ENCODE measurements at places on chromosomes 5 and 9.

DNA sequence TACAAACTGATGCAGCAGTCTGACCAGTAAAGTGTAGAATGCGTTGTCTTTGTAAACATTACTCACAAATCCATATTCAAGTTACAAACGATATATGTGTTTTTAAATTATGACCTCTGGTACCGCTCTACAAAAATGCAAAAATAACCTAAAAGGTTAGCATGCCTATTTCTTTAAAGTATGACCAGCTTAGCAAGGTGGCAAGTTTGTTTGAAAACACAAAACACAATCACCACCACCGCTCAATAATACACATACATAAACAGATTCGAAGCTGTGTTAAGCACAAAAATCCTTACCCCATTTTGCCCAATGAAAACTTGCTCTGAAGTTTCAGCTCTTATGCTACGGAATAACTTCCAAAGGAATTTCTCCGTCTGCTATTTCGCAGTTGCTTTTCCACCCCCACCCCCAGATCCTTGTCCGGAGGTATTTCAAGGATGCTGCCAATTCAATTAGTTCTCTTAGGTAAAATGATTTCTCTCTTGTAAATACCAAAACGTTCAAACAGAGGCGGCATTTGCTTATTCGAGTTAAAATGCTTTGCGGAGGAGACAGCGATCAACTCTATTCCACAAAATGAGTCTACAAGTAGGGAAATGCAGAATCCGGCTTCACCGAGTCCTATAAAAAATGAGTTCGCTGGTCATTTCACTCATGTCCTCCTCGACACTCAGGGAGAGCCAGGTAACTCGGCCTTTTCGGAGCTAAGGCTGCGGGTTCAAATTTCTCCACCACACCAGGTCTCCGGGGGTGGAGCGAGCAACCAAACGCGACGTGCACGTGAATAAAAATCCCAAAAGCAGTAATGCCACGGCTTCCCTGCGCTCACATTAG, 1.2 kb downstream of the HOMER1 start:
- DNase-seq, result no peak

- DNase-seq, result no peak
Observed at GRCh38 chr9:81264516-81264915, 424.8 kb downstream of the TLE1 start.

DNA sequence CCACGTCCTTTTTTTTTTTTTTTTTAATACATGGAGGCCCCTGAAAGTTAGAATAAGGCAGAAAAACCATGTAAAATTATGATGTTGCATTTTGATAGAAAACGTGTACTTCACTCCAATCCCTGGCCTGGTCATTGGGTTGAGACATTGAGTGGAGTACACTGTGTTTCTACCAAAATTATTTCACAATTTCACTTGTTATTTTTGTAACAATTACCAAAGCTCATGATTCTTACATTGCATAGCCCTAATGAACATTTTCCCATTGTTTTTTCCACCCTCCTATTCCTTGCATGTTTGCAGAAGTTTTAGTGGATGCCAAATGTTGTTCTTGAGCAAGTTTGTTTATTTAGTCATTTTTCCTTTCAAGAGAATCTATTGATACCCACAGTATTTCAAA, 21.9 kb downstream of the MAMDC2 start:
- no peak for DNase-seq

- no peak for DNase-seq
Observed at GRCh38 chr5:40291338-40291737, 388.4 kb upstream of the PTGER4 start.

- DNase-seq, result peak; percentile 75
Observed at GRCh38 chr5:88883059-88883835, at the start of gene MEF2C. Gene MEF2C (minus strand): TSS chr5:88883184. CDS start chr5:88823788, 59,396 bp downstream.
